Umbilical cord (tissue), 2 donors: ENCODE measurements at places on chromosomes 5 and 9. TPM values are rescaled to one million over a fixed set of nuclear protein-coding genes. Genes with fewer than 3 reads are reported as not detected.

CDH6 gene
- 16.1 TPM for total RNA-seq

PALM2AKAP2 gene
- total RNA-seq = 17.8 TPM

ANKRD18B gene
- 5.3 TPM for total RNA-seq

DNA sequence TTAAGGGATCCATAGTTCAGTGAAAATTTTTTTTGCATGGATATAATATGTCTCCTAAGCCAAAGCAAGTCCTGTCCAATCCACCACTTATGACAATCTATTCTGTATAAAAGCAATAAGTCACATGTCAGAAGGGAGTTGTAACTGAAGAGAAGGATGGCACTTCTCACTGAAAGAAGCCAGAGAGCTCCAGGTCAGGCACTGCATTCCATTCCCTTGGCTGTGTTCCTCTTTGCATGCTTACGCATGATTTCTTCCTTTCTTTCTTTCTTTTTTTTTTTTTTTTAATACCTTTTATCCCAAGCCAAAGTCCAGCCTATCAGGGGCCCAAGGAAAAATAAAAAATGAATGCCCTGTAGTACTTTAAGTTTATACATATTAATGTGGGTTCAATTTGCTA lies 39.8 kb downstream of the MAMDC2 start:
- peak; percentile 43 for DNase-seq

DNA sequence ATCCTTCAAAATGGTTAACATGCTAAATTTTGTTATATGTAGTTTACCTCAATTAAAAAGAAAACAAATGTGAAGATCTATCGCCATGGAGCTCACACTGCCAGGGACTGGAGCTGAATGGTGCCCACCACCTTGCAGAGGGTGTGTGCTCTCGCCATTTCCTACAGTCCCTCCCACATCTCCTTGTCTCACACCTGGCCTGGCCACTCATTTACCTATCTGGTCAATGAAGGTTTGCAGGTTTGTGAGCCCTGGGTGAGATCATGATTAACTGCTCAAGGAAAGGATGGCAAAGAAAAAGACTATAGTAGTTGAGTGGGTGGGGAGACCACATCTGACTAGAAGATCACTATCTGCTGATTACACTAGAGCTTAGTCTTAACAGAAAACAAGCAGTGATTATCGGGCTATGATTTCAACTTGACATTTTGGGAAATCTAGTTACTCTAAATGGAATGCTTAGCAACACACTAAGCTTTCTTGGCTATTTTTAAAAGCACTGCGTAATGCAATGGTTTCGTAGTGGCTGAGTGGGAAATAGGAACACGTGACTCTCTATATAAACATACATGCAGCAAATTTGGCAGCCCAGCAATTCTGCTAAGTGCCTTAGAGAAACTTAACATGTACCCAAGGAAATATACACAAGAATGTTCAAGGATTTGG lies 27.3 kb downstream of the PUM3 start:
- peak; percentile 75 for DNase-seq

GRCh38 chr5:31362529-31362900 lies 169.0 kb downstream of the CDH6 start:
- no peak for DNase-seq

- DNase-seq = no peak
Measured at GRCh38 chr5:76257897-76258296, 145.2 kb upstream of the IQGAP2 start.

- DNase-seq = no peak
Measured at GRCh38 chr9:16591092-16591491, 279.4 kb downstream of the BNC2 start.

DNA sequence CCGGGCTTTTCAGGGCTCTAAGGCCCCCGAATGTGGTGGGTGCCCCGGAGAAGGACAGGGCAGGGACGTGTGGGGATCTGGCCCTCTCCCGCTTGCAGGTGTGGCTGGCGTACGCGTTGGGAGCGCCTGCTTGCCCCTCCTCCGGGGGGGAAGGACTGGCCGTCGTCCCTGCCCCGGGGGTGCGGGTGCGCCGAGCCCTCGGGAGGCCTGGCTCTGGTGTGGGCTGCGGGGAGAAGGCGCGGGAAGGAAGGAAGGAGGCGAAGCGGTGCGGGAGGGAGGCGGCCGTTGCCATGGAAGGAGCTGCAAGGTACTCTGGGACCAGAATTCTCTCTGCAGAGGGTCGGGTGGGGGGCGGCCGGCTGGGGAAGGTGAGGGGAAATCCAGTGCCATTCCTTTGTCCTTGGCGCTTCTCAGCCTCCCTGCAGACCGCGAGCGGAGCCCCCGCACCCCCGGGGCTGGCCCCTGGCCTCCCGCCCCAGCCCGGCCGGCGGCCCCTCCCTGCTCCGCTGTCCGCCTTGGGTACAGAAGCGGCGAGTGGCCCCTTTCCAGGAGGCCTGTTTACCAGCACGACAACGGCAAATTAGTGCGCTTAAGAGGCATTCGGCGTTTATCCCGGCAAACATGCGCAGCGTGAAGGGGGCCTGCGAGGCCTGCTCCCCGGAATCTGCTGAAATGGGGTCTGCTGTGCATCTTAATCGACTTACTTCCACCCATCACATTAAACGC lies 67.1 kb upstream of the UNC5A start:
- no peak for DNase-seq
